ENCODE measurements at places on chromosomes 3 and 15.

DNA sequence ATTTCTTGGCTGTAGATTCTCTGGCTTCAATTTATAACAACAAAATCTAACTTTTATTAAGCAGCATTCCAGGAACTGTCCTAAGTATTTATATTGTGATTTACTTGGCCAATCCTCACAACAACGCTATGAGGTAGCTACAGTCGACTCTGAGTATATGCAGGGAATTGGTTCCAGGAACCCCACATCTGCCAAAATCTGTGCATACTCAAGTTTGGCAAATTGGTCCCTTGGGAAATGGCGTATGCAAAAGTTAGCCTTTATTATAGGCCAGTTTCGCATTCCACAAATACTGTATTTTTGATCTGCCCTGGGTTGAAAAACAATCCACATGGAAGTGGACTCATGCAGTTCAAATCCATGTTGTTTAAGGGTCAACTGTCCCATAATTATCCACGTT lies 53.9 kb downstream of the RAP2B start:
- DNase-seq: no peak

DNA sequence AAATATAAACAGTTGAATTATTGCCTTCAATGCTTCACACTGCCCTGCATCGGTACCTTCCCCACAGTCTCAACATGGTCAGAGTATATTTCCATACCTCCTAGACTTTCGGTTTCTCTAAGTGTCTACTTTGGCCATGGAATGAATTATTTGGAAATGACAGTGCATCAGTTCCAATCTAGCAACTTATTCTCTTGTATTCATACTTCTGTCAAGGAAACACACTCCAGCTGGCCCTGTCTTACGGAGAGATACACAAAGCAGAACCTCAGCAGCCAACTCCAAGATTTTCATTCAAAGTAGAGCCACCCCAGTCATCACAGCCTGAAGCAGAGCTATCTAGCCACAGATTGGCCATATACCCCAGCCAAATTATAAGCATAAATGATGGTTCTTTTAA lies 518.4 kb upstream of the UBE2E2 start:
- DNase-seq: no peak

- DNase-seq: no peak
Measured at GRCh38 chr3:46504789-46505188, 7.0 kb downstream of the RTP3 start.

- no peak for DNase-seq
Measured at GRCh38 chr3:184227481-184227935, 1.9 kb upstream of the VWA5B2 start.

GRCh38 chr15:61253186-61253585 lies 24.1 kb upstream of the RORA start:
- DNase-seq: no peak

- DNase-seq: no peak
Measured at GRCh38 chr3:102081572-102082289, 232.4 kb downstream of the NFKBIZ start.

DNA sequence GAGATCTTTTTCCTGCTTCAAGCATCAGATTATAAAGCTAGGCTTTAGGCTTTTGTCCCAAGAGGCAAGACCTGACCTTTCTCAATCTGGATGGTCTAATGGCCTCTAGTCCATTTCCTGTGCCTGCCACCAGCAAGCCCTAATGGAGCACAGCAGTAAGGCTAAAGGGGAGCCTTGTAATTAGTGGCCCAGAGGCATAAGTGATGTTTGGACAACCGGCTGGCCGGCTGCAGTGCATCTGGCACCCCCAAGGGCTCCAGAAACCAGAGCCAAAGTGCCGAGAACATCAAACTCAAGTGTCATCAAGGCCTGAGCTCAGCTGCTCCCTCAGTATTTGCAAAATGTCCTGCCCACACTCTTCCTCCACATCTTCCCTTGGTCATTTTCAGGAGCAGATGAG lies 31.9 kb upstream of the RTP4 start:
- no peak for DNase-seq

- DNase-seq: no peak
Measured at GRCh38 chr3:159807137-159808040, 181.2 kb upstream of the IL12A start.

GRCh38 chr3:195061756-195062655 lies 209.0 kb downstream of the XXYLT1 start:
- no peak for DNase-seq

GRCh38 chr3:61250784-61251173 lies 473 bp downstream of the FHIT start:
- DNase-seq: no peak

- no peak for DNase-seq
Measured at GRCh38 chr3:42263354-42264346, 2.3 kb downstream of the CCK start.

GRCh38 chr3:184584464-184584891 lies 22.9 kb downstream of the EPHB3 start:
- DNase-seq: no peak

DNA sequence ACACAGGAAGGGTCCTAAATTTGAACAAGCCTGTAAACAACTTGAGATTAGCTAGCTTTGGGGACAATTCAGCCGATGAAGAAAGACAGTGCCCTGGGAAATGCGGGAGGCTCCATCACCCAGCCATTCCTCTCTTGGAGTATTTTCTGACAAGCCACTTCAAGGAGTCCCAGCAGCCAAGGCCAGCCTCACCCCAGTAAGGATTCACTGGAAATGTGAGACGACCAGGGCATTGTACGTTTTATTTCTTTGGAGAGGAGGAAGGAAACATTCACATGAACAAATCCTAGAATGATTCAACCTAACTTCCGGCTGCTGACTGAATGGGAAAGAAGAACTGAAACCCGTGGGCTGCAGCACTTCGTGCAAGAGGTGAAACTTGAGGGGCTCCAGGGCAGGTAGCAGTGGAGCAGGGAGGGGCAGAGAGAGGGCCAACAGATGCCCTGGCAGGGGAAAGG lies 116.4 kb upstream of the ARHGEF3 start:
- DNase-seq: no peak

DNA sequence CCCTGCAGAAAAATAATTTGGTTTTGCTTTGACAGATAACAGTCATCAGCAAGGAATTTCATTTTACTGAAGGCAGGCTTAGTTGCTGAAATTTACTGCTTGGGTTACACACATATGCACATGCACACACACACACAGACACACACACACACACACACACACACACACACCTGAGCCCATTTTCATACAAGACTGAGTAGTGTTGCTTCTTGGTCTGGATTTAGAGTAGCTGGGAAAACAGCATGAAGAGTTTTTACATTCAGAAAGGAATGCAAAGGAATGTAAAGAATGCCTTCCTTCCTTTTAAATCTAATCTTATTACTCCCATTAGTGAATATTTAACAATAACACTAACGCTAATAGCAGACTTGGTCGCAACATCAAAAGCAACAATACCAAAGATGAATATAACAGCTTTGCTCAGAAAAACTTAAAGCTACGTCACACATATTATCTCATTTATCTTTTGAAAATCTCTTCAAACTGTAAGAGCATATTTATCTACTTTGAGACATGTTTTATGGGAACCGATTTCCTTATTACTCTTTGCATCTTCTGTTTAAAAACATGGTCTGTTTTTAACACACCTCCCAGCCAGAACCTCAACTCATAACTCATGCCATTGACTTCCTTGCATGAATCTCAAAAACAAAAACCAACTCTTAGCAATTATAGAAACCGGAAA lies 32.5 kb downstream of the RFTN1 start:
- no peak for DNase-seq

GRCh38 chr15:61031532-61031931 lies 197.6 kb downstream of the RORA start:
- DNase-seq: no peak

DNA sequence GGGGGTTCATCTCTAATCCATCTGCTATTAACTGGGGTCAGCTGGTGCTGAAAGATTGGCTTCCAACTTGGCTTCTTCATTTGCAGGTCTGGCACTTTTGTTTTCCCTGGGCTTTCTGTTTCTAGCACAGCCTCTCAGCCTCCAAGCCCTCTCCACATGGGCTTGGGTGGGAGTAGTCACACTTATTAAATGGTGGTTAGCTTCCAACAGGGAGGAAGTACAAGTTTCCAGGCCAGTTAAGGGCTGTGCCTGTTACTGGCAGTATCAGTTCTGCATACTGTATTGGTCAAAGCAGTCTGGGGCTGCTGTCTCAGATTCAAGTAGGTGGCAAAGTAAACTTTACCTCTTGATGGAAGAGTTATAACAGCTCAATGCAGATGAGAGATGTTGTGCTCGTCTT lies 627.1 kb upstream of the CCDC54 start:
- no peak for DNase-seq

GRCh38 chr15:63509056-63509954 lies 4.9 kb downstream of the USP3 start:
- no peak for DNase-seq

DNA sequence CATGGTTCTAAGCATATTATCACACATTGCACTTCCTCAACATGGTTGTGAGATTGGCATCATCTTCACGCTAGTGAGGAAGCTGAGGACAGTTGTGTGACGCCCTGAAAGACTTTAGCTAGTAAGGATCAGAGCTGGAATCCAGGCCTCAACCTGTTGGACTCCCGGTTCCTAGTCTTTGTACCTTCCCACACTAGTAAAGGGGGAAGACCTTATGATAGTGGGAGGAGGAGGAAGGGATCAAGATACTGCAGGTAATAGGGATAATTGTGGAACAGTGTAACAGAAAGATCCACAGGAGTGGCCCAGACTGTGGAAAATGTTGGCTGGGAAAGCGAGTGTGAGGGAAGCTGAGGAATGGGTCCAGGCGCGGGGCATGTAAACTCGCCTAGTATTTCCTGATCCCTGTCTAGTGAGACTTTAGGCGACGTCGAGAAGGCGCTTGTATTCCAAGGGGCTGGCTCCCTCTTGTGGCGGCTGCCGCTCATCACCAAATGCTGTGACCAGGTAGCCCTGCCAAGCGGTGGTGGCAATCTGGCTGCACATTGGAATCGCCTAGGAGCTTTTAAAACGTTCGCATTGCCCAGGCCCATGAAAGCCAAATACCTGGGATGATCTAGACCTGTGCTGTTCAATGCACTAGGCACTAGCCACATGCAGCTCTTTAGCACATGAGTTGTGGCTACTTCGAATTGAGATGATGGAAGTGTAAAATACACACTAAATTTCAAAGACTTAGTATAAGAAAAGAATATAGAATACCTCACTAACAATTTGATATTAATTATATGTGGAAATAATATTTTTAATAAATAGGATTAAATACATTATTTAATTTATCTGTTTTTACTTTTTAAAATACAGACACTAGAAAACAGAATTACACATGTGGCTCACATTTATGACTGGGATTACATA lies 38.8 kb upstream of the CLDN18 start:
- peak; percentile 24 for DNase-seq

DNA sequence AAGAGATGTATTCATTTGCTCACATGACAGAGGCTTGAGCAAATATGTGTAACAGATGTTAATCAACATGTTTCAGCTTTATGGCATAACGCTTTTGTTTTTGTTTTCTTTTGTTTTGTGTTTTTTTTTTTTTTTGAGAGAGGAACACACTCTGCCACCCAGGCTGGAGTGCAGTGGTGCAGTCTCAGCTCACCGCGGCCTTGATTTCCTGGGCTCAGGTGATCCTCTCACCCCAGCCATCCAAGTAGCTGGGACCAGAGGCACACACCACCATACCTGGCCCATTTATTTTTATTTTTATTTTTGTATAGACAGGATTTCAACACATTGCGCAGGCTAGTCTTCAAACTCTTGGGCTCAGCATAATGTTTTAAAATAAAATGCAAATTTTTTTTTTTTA lies 1504.4 kb upstream of the CADM2 start:
- no peak for DNase-seq

GRCh38 chr3:58518291-58518789 lies 18.6 kb downstream of the ACOX2 start:
- no peak for DNase-seq

- DNase-seq: peak; percentile 80
Measured at GRCh38 chr3:158097593-158098308, 8.5 kb downstream of the SHOX2 start.

DNA sequence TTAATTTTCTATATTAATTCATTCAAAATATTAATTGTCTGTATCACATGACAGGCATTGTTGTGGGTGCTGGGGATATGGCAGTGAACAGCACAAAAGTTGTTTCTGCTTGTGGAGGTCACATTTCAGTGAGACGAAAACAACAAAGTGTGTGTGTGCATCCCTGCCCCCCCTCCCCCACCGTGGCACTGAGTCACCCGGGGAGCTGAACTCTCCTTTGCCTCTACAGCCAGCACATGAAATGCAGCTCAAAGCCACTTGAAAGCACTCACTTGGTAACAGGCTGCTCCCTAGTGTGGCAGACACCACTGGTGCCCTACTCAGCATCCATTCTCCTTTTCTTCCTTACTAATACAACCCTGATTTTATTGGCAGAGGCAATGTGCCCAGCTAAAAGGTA lies 16.9 kb upstream of the SCAMP5 start:
- DNase-seq: no peak

DNA sequence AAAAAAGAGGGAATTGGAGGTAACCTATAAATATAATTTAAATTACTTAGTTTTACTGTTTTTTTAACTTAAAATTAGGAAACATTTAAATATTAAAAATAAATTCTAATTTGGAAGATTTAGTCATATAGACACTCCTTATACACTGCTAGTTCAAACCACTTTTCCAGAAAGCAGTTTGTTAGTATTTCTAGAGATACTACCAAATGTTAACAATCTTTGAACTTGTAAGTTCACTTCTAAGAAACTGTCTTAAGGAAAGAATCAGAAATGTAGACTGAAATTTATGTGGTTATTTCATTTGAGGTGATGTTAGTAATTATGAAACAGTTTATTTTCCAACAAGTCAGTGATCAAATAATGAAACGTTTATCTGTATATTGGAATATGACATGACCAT lies 22.7 kb downstream of the CTDSPL2 start:
- DNase-seq: no peak

DNA sequence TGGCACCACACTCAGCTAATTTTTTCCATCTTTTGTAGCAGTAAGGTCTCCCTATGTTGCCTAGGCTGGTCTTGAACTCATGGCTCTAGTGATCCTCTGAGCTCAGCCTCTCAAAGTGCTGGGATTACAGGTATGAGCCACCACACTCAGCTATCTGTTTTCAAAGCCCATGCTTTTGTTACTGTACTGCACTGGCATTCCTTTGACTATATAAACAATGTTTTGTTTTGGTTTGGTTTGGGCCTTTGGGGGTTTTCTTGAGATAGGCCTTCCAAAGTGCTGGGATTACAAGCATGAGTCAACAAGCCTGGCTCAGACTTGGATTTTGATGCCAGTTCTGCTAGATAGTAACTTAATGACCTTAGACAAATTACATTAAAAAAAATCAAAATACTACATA lies 89.7 kb upstream of the GK5 start:
- DNase-seq: no peak

DNA sequence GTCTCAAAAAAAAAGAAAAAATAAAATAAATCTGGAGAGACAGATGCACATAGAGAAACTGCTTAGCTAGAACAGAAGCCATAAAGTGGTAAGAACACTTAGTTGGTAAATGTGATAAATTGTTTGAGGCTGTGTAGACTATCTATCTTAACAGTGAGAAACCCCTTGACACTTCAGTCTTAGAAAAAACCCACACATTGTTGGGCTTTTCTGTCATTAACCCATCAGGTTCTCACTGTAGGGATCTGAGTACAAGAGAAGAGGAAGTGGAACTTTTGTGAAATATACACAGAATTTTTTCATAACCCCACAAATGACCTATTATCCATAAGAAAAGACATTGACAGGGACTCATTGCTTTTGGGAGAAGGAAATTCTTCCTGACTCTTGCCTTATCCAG lies 24.4 kb downstream of the TP63 start:
- no peak for DNase-seq

Measured in NCI-H2081 treated with DMSO at 0.1 percent for 48 hours (cell line).